ENCODE measurements at places on chromosomes 4 and X.
A peak's percentile ranks its signal among the peaks of the same experiment; 100 is the strongest.

DNA sequence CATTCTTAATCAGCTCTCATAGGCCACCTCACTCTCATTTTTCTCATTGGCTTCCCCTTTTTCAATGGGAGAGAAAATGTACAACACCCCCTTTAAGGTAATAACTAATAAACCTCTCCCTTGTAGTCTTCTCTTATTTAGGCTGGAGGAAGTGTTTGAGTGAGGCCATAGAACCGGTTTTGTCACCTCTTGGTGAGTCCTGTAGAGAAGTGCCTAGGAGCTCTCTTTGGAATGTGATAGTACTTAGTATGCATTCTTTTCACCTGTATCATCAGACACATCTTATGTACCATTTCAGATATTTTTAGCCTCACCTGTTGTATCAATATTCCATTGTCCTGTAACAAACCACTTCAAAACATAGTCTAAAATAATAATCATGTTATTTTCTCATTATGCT is 3.5 kb upstream of the TAB3 start:
- no peak for DNase-seq

DNA sequence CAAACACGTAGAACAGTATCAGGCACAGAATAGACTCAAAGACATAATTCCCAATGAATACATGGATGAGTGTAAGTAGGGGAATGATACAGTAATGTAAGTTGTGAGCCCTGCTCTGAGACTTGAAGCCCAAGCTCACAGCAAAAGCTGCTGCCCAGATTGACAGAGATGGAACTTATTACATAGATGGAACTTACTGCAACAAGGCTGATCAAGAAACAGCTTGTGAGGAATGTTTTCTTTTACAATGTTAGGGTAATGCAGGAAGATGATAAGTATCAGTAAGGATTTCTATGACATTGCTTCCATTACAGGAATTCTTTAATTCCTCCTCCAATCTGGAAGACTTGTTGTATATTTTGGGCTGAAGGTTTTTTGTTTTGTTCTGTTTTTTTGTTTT is 278.4 kb downstream of the IL15 start:
- no peak for DNase-seq

DNA sequence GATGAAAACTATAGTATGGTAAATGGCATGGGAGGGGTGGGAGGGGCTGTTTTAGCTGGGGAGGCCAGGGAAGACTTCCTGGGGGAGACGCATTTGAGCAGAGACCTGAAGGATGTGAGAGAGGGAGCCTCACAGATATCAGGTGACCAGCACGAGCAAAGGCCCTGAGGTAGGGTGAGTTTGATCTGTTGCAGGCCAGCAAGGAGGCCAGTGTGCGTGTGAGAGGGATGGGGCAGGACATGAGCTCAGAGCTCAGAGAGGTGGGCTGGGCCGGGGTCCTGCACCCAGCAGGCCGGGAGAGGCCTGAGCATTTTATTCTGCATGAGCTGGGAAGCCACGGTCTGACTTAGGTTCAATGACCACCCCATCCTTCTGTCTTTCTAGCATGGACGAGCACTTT is 80.0 kb downstream of the PPP2R2C start:
- no peak for DNase-seq

DNA sequence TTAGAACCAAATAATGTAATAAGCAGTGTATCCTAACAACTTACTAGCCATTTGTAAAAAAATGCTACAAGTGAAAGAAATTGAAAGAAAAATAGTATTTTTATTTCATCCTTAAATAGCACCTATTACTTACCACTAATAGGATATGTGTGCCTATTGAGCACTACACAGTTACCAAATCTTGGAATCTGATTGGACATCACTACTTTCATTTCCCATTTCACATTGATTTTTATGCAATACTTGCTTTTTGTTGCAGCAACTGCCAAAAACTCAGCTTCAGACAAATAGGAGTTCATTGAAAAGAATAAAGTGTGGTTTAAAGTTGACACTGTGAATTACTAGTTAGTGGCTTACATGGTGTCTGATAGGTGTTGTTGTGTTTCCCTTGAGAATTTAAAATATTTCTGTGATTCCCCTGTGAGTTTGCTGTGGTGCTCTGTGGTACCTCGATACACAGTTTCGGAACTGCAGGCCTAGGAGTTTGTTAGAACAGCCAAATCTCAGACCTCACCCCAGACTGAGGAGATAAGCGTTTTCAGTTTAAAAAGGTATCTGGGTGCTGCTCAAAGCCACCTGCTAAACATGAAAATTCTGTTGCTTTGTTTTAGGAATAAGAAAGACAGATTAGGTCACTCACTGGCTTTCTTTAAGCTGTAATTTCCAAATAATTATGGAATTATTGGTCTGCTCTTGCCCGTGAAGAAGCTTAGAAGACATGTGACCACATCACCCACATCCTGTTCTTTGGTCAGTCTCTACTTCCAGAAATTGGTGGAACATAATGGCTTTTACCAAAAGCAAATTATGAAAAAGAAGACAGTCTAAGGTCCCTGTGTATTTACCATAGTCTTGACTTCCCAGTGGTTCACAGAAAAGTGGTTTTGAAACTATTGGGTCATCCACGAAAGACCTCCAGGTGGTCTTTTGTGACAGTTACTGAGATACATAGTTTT is 97.8 kb downstream of the SYTL5 start:
- DNase-seq: no peak

DNA sequence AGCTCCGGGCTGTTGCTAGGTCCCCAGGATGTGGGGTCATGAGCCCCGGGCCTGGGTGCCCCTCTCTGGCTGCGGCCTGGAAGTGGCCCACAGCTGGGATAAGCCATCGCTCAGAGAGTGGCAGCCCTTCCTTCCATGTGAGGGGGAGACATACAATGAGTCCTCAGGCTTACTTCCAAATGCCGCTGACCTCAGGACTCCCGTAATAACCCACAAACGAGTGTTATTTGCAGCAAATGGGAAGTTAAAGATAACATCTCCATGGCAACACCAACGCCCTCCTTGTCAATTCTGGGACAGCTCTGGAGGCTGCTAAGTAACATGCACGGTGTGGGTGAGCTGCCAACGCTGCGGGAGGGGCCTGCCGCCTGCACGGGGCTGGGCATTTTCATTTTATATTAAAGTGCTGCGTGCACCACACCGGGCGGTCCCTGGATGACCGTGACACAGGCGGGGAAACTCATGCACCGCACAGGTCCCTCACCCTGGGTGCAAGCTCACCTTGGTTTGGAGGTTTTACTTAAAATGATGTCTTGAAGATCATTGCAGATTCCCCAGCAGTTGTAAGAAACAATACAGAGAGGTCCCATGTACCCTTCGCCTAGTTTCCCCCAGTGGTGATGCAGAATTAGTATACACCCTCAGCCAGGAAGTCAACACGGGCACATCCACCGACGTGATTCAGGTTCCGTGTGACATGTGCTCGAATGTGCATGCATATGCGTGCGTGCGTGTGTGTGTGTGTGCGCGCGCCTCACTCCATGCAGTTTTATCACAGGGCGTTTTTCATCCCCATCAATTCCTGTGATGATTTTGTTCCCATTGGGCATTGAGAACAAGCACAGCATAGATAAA is 79.4 kb downstream of the ABLIM2 start:
- no peak for DNase-seq

DNA sequence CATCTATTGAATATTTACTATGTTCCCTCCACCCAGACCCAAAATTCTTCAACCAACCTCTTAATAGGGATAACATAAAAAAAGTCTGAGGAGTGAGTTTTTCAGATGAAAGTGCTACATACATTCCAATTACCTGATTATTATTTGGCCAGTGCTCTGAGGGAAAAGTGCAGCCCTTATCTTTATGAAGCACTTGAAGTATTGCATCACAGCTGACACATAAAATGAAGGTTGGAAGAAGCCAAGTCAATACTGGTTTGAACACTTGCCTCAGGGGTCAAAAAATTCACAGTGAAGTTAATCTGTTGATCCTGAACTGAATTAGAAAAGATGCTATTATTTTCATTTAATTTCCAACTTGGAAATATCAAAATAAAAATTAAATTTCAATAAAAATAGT is 498.9 kb downstream of the INPP4B start:
- DNase-seq: peak; percentile 29

- DNase-seq: peak; percentile 14
These were observed 21.2 kb upstream of the SYNPO2 start for GRCh38 chr4:118867311-118868067.

All from astrocyte of the spinal cord (primary cell).